ENCODE measurements at places on chromosomes 2 and 18.

DNA sequence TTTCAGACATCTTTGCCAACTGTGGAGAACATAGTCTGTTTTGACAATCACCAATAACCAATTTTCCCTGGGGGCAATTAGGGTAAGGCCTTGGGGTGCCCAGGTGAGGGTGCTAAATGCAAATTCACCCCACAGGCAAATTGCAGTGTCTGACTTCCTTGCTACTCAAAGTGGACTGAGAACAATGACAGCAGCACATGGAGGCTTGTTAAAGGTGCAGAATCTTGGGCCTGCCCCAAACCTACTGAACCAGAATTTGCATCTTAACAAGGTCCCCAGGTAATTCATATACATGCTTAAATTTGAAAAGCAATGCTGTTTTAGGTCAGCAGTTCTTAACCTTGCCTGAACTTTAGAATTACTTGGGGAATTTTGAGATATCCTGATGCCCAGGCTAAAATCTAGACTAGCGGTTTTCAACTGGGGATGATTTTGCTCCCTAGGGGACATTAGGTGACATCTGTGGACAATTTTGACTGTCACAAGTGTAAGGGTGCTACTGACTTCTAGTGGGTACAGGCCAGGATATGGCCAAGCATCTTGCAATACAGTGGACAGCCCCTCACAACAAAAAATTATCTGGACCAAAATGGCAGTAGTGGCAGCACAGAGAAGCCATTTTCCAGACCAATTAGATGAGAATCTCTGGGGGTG is 80.2 kb upstream of the GCFC2 start:
- DNase-seq: no peak

DNA sequence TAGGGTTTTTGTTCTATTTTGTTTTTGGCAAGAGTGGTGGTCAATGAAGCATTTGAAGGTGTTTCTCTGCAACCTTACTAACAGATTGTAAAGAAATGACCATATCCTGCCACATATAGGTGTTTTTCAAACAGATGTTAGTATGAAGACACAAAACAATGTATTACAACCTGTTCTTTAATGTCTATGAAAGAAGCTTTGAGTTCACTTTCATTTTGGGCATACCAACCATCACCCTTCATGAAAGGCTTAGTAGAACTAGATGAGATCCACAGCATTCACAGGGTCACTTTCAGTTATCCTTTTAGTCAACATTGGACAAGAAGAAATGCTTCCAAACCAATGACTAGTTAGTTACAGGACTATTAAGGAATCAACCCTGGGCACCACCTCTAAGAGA is 95.1 kb downstream of the EHBP1 start:
- no peak for DNase-seq

GRCh38 chr2:158750458-158751125 is 44.5 kb upstream of the DAPL1 start:
- DNase-seq: no peak

GRCh38 chr2:71331581-71332434 is at the start of gene ZNF638:
ZNF638 (plus strand) TSS chr2:71331782; CDS start chr2:71348955, 17,173 bp downstream.
- DNase-seq: peak; percentile 91

DNA sequence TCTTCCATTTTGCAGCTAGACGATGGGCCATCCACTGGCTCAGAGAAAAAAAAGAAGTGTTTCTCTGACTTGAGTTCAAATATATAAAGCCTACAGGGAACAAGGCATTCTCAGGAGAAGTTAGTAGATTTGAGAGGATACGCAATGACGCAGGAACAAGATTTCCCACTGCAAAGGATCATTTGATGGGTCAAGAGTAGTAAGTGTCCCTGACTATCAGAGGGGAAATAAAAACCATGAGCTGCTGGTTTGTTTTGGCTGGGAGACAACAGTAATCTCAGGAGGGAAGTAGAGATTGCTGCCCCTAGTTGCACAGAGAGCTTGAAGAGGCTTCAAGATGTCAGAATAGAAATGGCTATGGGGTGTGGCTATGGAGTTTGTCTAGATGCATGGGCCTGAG is 22.3 kb upstream of the MYO1B start:
- DNase-seq: no peak

DNA sequence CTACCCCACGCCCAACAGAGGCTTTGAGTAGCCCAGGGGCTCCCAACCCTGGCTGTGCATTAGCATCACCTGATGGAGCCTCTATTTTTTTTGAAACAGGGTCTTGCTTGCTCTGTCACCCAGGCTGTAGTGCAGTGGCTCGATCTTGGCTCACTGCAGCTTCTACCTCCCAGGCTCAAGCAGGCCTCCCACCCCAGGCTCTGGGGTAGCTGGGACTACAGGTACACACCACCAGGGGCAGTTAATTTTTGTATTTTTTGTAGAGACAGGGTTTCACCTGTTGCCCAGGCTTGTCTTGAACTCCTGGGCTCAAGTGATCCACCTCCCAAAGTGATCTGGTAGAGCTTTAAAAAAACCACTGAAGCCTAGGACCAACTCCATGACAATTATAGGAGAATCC is 394.8 kb upstream of the ATP5MC3 start:
- DNase-seq: no peak

- no peak for DNase-seq
Observed at GRCh38 chr18:54357082-54357659, 487 bp downstream of the STARD6 start.

DNA sequence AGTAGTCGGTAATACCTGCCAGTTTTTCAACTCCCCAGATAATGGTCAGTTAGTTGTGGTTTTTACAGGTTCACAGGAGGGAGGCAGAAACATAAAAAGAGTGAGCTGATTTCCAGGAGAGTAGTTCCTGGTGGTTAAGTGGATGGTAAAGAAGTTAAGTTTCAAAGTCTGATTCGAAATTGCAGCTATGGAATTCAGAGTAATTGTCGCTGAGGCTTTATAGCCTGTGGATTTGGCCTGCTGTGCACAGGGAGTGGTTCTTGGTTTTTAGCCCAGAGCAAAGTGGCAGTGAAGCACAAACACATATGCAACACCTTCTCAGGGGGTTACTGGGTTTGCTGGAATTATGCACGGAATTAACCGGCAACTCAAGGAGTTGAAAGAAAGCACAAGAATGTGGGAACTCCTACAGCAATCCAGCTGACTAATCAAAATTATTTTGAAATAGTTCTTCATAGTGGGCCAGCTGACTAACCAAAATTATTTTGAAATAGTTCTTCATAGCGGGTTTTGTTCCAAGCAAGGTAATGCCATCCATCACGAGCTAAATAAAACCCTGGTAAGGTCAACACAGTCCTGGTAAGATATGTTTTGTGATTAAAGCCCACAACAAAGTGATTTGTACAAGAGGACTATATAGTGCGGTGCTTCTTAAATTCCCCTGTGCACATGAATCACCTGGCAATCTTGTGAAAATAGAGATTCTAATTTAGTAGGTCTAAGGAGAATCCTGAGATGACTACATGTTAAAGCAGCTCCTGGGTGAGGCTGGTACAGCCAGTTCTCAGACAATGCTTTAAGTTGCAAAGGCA is 94.4 kb downstream of the SGPP2 start:
- DNase-seq: no peak

GRCh38 chr2:51667679-51668078 is 635.7 kb upstream of the NRXN1 start:
- no peak for DNase-seq

- no peak for DNase-seq
Observed at GRCh38 chr2:239797316-239797715, 227.8 kb downstream of the NDUFA10 start.

DNA sequence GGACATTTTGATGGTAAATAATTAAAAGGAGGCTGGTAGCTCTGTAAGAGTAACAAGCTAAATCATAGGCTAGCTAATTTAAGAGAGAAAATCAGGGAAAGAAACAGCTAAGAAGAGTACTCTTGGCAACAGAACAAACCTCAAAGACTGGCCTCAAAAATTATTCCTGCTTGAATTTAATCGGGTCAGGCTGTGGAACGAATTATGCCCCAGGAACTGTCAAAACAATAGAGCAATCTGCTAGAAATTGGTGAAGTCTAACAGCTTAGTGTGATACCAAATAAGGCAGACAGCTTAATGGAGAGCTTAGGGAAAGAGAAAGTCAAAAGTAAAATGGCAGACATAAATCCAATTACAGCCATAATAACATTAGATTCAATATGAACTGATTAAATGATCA is 215.7 kb downstream of the MREG start:
- DNase-seq: no peak

DNA sequence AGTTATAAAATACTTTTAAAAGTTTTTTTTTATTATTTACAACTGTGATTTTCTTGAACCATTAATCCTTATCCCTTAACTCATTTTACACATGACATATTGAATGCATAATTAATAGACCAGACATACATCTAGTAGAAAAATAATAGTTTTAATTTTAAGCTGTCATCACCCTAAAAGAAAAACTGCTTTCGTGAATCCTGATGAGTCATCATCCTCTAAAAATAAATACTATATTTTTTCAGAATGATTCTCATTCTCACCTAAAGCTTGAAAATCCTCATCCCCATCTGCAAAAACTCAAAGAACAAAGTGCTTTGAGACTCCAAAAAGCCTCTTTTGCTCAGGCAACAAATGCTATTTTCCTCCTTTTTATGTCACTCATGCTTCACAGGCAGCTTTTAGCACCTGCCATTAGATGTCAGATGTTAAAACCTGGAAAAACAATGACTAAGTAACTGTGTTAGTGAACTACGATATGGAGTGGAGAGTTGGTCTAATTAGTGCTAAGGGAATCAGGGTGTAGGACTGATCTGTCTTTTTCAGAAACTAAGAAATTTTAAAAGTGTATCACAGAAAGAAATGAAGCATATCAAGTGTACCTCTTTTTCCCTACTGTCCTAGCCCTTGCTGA is 297.6 kb downstream of the TMX3 start:
- DNase-seq: no peak

- DNase-seq: peak; percentile 87
Observed at GRCh38 chr18:8608795-8609658, at the start of gene RAB12. RAB12 (plus strand) TSS chr18:8609437; CDS start chr18:8609440, 3 bp downstream.

GRCh38 chr18:45588376-45589355 is 26.6 kb upstream of the SLC14A2 start:
- DNase-seq: no peak

DNA sequence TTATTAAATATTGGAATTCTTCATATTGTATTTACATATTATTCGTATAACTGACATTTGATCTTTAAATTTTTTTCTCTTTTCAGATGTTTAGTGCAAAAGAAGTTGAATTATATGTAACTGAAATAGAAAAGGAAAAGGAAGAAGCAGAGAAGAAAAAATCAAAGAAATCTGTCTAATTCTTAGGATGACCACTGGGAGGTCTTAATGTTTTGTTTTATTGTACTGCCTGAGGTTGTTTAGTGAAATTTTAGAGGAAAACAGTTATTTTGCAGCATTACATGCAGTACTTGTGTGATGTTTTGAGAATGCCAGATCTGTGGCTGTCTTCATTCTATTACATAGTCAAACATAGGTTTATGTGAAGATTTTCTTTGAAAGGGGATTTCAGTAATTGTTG is 34.0 kb upstream of the TAF4B start:
- DNase-seq: no peak

DNA sequence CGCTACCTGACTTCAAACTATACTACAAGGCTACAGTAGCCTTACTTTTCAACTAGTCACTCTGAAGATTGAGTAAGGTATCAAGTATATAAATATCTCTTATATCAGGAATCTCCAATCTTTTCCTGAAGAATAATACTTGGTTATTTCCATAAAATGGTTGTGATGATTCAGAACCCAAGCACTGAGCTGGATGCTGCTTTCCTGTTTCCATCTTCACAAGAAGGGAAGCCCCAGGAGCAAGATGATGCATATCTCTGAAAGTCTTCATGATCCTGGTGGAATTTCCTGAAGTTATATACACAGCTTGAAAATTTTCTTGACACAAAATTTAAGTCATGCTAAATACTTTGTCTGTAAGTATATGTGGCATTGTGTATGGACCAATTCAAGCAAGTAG is 243.9 kb upstream of the TANK start:
- DNase-seq: no peak

GRCh38 chr18:23627321-23627720 is 35.4 kb downstream of the ANKRD29 start:
- no peak for DNase-seq

DNA sequence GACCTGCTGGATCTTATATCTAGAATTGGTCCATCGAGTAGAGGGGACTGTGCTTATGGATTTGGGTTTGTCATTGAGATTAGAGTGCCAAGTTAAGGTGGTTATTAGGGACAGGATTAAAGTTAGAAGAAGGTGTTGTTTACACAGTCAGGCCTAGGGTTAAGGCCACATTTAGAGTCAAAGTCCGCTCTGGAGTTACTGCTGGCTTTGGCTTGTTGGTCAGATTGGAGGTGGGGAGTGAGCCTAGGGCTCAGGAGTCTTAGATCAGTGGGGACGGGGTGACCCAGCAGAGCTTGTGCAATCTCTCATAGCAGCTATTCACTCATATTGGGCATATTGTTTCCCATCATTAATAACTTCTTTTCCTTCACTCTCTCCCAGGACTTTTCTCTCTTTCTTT is 13.5 kb upstream of the EPAS1 start:
- no peak for DNase-seq

DNA sequence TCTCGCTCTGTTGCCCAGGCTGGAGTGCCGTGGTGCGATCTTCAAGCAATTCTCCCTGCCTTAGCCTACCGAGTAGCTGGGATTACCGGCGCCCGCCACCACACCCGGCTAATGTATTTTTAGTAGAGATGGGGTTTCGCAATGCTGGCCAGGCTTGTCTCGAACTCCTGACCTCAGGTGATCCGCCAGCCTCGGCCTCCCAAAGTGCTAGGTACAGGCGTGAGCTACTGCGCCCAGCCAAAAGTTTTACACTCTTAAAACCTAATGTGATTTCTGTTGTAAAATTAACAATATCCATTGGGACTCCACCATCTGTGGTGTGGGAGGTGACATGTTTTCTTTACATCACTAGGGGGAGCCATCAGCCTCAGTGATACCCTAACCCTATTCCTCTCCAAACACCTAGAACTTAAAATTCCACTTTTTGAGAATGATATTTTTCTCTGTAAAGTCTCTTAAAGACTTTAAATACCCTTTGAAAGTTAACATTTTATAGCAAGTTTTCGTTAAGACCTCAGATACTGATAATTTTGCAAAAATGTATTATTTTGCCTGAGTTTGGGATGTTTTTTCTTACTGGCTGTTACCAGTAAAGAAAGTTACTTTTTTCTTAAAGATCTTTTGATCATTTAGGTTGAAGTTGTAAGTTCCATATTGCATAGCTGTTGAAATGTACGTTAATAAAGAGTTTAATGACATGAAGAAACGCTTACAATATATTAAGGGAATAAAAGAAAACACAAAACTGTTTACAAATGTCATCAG is 11.6 kb upstream of the EIF2AK2 start:
- DNase-seq: no peak

GRCh38 chr18:59090966-59091603 is 48.6 kb upstream of the SEC11C start:
- DNase-seq: no peak

DNA sequence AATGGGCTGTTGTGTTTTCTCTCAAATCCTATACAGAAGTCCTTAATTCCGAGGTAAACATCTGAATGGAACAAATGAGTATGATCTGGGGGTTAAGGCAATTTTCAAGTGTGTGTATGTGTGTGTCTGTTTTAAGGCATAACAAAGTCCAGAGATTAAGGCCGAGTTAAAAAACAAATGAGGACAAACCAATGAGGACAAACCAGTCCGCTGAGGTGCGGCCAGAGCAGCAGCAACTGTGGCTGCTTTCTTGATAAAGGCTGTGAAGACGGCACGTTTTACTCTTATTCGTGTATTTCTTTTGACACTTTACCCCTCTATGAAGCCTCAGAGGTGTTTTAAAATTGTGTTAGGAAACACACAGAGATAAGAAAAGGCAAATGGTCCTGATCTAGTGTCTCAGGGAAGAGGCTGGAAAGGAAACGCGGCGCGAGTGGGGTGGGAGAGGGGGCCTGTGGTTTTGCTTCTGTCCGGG is 495 bp upstream of the GULP1 start:
- DNase-seq: no peak

All from stimulated activated CD4-positive, alpha-beta T cell treated with anti-CD3 and anti-CD28 coated beads, Interleukin-12 subunit alpha, Interleukin-12 subunit beta, amount 100 ng/mL, for 4 hours (primary cell).